ENCODE measurements at places on chromosomes 1 and 21.

GRCh38 chr1:23424293-23425192, at the start of gene TCEA3:
TSS of gene TCEA3 (minus strand) at chr1:23424748. CDS start at chr1:23424633, 115 bp downstream.
- no peak for DNase-seq

- no peak for DNase-seq
Observed at GRCh38 chr1:84851839-84852238, 41.2 kb downstream of the LPAR3 start.

- DNase-seq: peak; percentile 58
Observed at GRCh38 chr1:110672001-110672752, 2.6 kb downstream of the KCNA3 start.

DNA sequence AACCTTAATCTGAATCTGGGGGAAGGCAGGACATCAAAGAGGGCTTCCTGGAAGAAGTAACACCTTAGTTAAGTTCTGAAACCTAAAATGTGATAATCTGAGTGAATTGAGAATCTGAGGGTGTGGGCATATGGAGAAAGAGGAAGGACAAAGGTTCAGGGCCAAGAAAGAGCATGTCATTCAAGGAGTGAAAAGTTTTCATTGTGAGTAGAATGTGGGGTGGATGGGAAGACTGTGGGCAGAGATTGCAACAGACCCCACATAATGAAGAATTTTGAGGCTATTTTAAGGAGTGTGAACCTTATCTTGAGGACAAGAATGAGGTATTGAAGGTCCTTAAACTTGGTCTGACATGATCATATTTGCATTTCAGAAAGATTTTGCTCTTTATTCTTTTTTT, 227.2 kb downstream of the PTGER3 start:
- DNase-seq: no peak

GRCh38 chr21:34074283-34075090, 1.1 kb downstream of the MRPS6 start:
- DNase-seq: no peak

GRCh38 chr1:91045284-91045683, 23.4 kb upstream of the ZNF644 start:
- no peak for DNase-seq

DNA sequence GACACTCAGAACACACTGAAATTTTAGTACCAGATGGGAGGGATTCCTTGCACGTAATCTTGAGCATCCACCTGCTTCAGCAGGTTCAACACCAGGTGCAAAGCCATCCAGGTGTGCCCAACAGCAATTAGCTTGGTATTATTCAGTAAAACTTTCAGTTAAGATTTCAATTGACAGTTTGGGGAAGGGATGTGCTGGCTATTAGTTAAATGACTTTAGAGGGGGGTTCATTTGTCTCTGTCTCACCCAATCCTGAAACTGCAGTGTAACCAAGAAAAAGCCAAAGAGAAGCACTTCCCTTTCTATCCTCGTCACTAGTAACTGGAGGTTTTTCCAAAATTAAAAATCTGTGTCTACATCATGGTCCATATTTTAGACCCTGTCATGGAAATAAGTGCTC, 90.9 kb downstream of the PIK3R3 start:
- DNase-seq: no peak

DNA sequence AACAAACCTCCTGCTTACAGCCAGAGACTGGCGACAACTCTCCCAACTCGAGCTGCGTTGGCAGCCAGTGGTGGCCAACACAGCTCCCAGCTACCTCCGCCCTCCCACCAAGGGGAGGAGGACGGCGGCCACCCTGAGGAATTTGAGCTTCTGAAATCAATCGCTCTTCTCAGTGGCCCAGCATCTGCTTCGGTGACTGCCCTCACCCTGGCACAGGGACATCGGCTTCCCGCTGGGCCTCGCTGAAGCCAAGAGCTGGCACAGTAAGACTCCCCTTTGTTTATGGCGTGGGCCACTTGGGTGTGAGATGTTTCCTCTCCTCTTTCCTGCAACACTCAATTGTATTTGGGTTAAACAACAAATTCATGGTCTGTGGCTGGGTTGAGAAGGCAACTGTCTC, 136.2 kb downstream of the ZBTB18 start:
- DNase-seq: no peak

GRCh38 chr1:234539666-234540403, 60.9 kb upstream of the TARBP1 start:
- no peak for DNase-seq

DNA sequence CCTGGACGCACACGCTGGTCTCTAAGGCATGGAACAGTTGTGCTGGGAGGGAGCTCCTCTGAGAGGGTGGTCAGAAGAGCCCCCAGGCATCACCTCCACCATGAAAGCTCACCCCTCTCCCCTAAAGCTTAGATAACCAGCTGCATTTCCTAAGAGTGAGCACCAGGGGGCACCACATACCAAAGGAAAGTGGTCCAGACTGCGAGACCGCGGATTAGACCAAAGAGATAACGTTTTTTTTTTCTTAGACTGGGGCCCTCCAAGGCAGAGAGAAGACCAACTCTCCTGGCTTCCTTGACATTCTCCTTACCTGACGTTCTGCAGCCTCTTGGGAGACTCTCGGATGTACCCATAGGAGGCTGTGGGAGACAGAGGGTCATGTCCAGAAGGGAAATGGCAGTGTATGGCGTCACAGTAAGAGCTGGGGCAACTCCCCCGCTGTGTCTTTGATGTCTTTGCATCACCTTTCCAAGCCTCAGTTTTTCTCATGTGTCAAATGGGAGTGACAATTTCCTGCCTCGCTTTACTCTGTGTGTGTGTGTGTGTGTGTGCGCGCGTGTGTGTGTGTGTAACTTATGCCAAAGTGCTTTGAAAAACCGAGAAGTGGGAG, 12.3 kb upstream of the IFNLR1 start:
- DNase-seq: peak; percentile 53

DNA sequence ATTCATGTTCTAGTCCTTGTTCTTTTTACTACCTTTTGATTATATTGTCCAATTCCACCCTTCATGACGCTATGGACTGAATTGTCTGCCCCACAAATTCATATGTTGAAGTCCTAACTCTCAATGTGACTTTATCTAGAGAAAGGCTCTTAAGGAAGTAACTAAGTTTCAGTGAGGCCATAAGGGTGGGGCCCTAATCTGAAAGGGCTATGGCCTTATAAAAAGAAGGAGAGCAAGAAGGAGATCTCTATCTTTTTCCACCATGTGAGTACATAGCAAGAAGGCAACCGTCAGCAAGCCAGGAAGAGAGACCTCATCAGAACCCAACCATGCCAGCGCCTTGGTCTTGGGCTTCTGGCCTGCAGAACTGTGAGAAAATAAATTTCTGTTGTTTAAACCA, 95.9 kb downstream of the HIVEP3 start:
- DNase-seq: no peak

DNA sequence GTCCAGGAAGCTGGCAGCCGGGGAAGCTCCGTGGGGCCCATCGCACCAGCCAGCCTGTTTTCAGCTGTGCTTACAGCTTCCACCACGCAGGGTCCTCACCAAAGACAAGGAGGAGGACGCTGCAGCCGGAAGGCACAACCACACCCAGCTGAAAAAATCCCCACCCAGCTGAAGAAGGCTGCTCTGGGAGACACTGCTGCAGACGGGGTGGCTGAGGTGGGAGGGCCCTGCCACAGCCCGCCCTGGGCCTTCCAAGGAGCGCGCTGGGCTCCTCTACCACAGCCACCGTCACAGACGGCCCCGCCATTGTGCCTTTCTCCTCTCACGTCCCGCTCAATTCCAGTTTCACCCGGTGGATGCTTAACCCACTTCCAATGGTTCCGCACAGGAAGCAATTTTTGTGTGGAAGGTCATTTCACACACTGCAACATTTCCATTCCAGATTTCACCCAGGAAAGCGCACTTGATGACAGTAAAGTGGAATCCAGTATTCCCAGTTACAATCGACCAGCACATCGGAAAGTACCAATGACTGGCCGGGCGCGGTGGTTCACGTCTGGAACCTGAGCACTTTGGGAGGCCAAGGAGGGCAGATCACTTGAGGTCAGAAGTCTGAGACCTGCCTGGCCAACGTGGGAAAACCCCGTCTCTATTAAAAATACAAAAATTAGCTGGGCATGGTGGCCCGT, 47.9 kb downstream of the NPHP4 start:
- no peak for DNase-seq

GRCh38 chr1:104929280-104929679, 1179.6 kb downstream of the AMY1C start:
- DNase-seq: no peak

DNA sequence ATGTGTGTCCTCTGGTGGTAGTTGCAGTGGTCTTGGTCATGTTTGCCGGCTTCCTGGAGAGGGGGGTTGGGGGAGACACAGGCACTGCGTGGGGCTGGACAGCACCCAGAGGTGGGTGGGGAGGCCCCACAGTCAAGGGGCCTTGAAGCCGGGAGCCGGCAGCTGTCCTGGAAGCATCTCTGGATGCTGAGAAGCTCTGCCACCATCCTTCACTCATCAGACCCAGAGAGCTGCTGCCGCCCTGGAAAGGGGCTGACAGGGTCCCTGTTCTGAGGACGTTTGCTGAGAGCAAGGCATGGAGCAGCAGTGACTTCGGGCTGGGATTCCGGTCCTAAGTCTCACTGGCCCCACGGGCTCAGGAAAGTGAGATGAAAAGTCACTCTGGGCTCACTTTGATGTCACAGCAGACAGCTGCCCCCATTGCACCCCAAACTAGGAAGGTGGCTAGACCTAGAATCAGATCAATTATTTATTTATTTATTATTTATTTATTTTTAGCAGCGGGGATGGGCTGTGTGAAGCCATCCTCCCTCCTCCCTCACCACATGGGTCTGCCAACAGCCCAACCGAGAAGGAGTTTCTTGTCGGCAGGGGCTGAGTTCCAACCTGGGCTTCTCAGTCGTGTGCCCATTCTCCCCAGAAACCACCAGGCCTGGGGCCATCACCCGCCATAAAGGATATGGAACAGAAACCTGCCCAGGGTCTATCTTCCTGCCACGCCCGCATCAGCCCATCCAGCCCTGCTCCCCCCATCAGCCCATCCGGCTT, 547.4 kb downstream of the PTPRU start:
- DNase-seq: no peak

GRCh38 chr1:183209533-183210158, 23.6 kb downstream of the LAMC2 start:
- no peak for DNase-seq

DNA sequence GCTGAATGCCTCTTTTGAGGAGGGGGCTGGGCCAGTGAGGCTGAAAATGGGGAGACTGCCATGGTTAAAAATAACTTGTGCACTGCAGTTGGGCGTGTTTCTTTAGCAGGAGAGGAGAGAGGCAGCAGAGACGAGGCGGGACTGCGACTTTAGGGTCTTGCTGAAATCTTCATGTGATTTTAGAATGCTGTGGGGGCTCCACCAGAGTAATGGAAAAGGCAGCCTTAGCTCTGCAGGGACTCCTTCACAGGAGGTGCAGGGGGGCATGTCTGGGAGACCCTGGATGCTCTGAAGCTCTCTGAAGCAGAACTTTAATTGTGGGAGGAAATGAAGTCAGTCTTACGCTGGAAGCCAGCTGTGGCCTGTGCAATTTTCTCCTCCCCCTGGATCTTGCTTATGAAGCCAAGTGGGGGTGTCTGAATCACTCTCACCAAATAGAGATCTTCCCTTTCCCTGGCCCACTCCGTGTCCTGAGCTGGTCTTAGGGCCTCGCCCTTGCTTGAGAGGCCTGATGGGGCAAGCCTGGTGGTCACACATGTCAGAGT, 60.8 kb downstream of the NDUFS5 start:
- no peak for DNase-seq

DNA sequence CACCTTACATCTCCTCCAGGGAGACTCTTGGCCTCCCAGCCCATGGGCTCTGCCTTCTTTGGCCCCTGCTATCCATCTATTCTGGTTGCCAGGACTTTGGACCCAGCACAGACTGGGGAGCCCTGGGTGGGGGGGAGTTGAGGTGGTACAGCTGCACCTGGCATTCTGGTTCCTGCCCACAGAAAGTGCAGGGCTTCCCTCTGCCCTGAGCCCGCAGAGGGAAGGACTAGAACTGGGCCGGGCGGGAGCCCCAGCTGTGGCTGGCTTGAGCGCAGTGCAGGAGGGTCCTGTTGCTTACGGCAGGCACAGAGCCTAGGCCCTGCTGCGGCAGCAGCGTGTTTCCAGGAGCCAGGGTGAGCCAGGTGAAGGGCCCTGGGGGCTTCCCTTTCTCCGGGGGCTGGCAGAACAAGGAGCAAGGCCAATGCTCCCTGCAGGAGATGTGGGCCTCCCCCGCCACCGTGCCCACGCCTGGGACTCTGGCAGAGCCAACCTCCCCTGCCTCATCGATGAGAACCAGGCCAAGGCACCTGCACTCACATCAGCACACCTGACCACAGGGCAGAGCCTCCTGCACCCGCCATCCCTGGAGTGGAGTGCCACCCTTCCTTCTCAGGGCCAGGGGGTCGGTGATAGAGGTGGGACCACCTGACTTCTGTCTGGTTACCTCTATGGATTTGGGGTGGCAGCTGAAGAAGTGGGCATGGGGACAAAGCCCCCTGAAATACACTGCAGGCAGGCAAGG, 16.1 kb downstream of the PARS2 start:
- DNase-seq: no peak

DNA sequence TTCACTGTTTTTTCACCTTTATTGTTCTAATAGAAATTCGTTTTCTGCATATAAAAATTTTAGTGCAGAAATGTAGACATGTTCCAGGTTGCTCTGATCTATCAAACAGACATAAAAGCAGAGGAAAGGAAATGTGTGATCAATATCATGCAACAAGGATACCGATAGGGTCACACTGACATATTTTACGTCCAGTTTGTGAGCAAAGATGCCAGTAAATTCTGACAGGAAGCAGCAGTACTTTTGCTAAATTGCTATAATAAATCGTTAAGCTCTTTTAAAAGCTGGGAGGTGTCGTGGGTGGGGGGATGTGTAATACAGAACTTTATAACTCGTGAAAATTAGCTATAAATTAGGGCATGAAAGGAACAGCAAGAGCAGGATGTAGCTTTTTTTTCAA, 955.2 kb downstream of the BRINP3 start:
- DNase-seq: no peak

GRCh38 chr1:16367968-16368890, 1.2 kb downstream of the SZRD1 start:
- DNase-seq: no peak

DNA sequence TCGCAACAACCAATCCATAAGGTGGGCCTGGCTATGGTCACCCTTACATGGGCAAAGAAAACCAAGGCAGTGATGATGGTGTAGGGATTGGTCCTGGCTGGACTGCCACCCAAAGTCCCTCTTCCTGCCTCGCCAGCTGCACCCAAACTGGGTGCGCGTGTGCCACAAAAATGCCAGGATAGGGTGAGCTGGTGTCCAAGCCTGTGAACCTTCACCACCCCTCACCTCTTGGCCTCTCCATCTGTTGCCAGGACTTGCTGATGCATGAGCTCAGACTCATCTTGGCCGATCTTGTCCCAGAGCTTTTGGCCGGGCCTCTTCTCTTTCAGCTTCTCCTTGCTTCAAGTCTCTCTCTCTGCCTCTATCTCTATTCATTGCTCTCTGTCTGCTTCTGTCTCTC, 41.8 kb downstream of the FOXD2 start:
- DNase-seq: no peak

- no peak for DNase-seq
Observed at GRCh38 chr1:160711602-160712311, at the start of gene CD48. TSS of gene CD48 (minus strand) at chr1:160711822. CDS start at chr1:160711763, 59 bp downstream.
